ENCODE measurements at places on chromosomes 13 and 19.
A peak's percentile ranks its signal among the peaks of the same experiment; 100 is the strongest.

GRCh38 chr13:96650301-96650886 is 343.9 kb downstream of the OXGR1 start:
- DNase-seq: no peak

DNA sequence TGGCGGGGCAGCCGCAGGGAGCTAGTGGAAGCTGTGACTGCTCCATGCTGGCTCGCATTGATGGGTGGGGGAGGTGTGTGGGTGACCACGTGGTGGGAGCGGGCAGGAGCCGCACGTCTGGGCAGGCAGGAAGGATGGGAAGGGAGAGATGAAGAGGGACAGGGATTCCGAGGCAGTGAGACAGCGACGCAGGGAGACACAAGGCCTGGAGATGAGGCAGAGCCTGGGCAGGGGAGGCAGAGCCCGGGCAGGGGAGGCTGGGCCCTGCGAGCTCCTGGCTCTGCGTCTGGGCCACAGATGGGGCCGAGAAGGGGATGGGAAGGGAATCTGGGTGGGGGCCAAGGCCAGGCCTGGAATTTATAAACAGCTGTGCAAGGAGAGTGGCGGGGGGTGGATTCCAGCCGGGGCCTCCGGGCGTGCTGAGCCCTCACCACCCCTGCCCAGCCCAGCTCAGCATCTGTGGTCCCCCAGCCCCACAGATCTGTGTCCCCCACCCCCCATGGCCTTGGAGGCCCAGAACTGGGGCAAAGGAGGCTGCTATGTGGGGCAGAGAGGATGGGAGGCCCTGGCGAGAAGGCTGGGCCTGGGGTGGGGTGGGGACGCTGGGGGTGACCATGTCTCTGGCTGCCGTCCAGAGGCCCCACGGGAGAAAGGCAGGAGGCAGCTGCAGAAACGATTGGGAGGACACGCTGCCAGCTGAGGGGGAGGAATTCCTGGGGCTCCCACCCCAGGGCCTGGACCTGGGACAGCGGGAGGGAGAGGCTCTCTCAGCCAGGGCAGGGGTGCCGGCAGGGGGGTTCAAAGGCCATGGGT is 6.0 kb downstream of the EHD2 start:
- no peak for DNase-seq

GRCh38 chr13:98681049-98681448 is 71.4 kb downstream of the SLC15A1 start:
- DNase-seq: no peak

- no peak for DNase-seq
These were observed 2.4 kb downstream of the LENG8 start for GRCh38 chr19:54451331-54451871.

DNA sequence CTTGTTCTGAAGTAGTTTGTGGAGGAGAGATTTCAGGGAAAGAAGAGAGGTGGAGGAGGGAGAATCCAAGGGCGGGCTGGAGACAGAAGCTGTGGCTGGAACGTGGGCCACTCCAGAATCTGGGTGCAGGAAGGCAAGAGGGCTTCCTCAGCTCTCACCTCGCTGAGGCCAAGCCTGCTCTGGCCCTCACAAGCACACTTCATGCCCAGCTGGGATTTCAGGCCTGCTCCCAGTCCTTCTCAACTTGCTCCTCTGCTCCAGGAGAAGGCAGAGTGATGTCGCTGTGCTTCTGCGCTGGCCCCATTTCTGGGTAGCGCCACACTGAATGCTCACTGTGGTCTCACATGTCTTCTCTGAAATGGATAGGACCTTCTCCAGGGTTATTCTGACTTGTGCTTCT is 328.8 kb downstream of the FGF9 start:
- DNase-seq: no peak

GRCh38 chr13:43935878-43936277 is 56.2 kb downstream of the LACC1 start:
- DNase-seq: no peak

DNA sequence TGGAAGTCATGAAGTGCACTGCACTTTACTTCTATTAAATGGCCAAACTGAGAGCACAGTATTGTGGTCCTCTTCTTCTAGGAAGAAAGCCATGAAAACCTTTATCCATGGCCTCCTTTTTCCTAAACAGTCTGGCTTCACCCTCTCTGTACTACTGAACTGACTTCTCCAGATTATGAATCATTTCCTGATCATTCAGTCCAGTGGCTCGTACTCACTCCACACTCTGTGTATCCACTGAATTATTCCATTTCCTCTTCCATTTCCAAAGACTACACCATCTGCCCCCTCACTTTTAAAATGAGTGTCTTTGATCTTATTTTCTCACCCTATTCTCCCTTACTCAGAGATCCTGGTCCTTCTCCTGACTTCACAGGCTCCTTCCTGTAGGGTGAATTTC is 29.7 kb upstream of the FREM2 start:
- DNase-seq: no peak

DNA sequence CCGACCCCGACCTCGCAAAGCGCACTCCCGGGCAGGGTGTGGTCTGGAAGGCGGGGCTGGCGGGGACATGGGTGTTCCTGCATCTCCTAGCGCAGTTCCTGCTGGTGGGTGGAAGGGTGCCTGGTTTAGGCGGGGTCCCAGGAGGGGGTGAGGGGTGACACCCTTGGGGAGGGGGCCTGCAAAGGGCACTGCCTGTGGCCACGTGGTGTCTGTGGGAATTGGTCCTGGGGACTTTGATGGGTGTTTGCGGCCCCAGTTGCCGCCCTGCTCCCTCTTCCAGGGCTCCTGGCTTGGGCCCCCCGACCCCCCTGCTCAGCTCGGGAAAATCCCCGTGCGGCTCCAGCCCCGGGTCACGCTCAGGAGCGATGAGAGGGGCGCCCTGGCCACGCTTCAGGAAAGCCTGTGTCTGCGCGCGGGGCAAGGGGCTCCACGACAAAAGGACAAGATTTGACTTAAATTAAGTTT is 19.1 kb downstream of the WTIP start:
- no peak for DNase-seq

DNA sequence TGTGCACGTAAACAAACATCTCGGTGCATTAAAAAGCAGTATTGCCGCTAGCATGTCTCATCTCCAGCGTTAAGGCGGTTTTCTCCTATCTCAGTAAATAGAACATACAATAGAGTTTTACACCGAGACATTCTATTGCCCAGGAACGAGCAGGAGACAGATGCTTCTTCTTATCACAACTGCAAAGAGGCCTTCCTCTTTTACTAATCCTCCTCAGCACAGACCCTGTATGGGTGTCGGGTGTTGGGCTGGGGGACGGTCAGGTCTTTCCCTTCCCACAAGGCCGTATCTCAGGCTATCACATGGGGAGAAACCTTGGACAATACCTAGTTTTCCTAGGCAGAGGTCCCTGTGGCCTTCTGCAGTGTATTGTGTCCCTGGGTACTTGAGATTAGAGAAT is 21.2 kb downstream of the ZNF233 start:
- DNase-seq: no peak

DNA sequence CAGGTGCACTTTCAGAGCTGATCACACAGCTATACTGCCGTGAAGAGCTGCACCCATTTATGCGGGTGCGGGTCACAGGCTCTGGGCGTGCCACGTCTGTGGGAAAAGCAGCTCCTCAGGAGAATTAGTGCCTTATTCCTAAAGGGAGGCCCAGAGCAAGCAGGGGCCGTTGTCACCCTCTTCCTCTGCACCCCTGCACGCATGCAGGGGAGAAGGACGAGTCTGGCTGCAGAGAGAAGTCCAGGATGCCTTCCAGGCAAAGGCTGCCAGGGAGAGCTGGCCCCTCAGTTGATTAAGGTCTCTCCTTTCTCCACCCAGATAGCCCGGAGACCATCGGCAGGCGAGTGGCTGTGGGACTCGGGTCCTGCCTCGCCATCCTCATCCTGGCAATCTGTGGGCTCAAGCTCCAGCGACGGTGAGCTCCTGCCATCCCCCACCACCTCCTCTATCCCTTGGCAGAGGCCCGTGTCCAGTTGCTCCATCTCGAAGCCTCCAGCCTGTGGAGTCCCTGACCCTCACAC is 3.1 kb upstream of the FFAR1 start:
- peak; percentile 57 for DNase-seq

DNA sequence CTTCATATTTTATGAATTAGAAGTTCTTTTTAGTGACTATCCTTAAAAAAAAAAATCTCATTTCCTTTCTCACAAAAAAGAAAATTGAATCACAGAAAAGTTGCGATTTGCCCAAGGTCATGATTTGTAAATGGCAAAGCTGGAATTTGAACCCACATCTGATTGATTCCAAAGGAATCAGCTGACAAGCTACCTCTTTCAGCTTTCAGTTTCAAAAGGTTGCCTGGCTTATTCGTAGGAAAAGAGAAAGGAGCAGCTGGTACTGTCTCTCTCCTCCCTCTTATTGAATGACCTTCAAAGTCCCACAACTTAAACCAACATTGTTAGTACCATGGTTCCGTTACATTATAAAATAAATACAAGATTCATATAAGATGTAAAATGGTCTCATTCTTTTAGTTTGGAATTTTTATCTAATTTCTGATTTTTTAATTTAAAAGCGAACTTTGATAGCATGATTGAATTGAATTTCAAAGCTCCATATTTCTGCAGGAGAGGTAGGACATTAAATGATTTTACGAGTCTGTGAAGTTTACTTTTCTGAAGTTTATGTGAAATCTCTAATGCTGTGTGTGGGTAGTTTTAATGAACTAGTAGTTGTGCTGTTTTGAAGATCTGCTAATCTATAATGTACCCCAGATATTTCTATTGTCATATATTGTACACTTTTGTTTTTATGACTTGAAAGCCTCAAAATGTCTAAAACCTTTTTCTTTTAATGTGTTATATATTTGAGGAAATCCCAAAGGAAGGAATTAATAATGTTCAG is 18.5 kb upstream of the KCTD4 start:
- DNase-seq: no peak

DNA sequence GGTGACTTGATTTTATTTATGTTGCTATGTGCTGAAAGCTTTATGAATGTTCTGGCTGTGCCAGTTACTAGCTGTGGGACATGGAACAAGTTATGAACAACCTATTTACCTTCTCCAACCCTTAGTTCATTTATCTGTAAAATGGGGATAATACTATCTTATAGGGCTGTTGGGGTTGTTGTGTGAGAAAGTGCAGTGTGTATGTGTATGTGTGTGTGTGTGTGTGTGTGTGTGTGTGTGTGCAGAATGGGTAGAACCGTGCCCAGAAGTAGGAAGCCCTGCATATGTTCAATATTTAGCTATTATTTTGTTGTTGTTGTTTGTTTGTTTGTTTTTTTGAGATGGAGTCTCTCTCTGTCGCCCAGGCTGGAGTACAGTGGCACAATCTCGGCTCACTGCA is 20.4 kb downstream of the ZSWIM9 start:
- no peak for DNase-seq

DNA sequence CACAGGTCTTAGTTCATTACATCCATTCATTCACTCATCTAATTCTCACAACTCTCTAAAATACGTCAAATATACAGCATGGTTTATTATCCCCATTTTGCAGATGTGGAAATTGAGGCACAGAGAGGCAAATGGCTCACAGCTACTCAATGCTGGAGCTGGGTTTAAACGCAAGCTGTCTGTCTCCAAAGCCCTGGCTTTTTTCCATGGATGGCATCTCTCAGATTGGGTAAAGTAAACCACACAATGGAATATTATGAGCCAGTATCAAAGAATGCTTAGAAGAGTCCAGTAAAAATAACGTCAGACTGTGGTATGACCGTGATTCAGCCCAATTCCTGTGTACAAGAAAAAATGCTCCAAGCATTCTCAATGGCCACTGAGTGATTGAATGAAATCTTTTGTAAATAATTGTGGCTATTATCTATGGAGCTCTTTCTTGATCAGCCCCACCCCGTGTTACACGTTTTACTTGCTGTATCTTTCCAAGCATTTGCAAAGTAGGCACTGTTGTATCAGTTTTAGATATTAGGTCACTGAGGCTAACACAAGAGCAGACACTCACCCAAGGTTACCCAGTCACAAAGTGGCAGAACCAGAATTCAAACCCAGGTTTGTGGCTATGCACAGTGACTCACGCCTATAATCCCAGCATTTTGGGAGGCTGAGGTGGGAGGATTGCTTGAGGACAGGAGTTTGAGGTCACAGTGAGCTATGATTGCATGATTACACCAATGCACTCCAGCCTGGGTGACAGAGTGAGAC is 5.5 kb upstream of the ACP7 start:
- DNase-seq: no peak

DNA sequence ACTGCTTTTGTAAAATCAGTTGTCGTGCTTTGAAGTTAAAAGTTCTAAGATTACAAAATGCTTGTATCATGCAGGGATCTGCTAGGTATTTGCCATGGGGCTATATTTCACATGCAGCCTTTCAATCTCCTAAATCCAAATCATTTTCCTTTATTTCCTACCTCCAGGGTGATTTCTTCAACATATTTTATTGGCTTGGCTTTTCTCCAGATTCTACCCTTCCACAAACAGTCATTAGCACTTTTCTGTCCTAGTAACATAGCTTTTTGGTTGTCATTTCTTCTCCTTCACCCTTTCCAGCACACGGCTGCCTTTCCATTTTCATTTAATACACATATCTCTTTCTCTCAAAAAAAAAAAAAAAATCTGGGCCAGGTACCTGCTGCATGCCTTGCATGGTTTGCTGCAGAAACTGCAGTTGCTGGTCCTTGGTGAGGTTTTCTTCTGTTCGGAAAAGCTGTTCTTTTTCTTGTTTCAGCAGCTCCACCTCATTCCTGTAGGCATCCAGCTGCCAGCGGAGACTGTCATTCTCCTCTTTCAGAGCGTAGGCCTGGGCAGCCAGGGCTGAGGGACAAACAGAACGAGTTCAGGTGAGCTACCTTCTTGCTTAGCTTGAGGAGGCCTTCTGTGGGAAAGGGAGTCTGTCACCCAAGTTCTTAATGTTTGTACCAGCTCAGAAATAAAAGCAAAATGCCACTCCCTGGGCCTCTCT is 274.7 kb downstream of the DNAJC15 start:
- DNase-seq: no peak

DNA sequence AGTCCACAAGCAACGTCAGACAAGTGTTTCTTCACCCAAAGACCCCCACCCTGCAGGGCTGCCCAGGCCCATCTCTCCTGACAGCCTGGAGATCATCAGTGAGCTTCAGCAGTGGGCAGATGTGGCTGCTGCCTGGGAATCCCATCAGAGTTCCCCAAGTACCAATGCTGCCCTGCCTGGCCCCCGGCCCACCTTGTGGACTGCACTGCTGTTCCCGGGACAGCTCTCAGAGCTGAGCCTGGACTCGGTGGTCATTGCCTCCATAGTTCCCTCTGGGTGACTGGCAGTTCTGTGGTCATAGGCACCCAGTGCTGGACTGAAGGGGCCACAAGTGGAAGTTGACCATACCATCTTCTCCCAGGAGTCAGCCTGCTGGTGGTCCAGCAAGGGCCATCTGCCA is 24.5 kb upstream of the ZNF492 start:
- no peak for DNase-seq

DNA sequence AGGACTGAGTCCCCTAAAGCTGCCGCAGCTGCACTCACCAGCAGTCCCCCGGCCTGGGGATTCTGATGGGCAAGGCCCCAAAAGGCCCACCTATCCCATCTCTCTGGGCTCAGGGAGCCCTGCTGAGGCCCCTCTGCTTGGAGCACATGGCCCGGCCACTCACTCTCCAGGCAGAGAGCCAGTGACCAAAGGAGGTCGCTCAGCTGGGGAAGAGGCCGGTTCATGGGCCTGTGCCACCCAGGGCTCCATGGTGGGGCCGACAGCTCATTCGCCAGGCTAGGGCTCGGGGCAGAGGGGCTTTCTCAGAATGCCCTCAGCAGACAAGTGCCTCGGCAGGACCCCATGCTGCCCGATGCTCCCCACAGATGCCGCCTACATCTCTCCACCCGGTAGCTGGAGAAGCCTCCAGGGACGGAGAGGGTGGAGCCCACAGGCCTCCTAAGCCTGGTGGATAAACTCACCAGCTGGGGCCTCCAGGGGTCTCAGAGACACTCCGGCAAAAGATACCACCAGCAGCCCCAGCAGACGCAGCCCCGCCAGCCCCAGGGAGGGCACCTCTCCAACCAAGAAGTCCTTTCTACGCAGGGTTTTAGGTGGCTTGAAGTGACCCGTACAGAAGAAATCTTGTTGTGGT is 54.4 kb downstream of the MLLT1 start:
- no peak for DNase-seq

All from activated effector memory CD4-positive, alpha-beta T cell treated with anti-CD3 and anti-CD28 coated beads, Interleukin-2, amount 50 U/mL, for 16 hours (primary cell).